Activated naive CD4-positive, alpha-beta T cell (primary cell): ENCODE measurements at places on chromosomes 13 and 19.

GRCh38 chr13:31545616-31546015 lies 193.7 kb upstream of the RXFP2 start:
- no peak for DNase-seq

- DNase-seq = no peak
Measured at GRCh38 chr13:37192956-37193355, 87.5 kb upstream of the CSNK1A1L start.

DNA sequence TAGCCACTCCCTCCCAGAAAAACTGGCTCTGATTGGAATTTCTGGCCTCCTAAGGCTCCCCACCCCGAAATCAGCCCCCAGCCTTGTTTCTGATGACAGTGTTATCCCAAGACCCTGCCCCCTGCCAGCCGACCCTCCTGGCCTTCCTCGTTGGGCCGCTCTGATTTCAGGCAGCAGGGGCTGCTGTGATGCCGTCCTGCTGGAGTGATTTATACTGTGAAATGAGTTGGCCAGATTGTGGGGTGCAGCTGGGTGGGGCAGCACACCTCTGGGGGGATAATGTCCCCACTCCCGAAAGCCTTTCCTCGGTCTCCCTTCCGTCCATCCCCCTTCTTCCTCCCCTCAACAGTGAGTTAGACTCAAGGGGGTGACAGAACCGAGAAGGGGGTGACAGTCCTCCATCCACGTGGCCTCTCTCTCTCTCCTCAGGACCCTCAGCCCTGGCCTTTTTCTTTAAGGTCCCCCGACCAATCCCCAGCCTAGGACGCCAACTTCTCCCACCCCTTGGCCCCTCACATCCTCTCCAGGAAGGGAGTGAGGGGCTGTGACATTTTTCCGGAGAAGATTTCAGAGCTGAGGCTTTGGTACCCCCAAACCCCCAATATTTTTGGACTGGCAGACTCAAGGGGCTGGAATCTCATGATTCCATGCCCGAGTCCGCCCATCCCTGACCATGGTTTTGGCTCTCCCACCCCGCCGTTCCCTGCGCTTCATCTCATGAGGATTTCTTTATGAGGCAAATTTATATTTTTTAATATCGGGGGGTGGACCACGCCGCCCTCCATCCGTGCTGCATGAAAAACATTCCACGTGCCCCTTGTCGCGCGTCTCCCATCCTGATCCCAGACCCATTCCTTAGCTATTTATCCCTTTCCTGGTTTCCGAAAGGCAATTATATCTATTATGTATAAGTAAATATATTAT lies 6.1 kb downstream of the FOSB start:
- no peak for DNase-seq

DNA sequence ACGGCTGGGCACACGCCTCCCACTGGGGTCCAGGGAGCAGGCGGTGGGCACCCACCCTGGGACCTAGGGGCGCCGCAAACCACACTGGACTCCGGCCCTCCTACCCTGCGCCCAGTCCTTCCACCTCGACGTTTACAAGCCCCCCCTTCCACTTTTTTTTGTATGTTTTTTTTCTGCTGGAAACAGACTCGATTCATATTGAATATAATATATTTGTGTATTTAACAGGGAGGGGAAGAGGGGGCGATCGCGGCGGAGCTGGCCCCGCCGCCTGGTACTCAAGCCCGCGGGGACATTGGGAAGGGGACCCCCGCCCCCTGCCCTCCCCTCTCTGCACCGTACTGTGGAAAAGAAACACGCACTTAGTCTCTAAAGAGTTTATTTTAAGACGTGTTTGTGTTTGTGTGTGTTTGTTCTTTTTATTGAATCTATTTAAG lies 1.6 kb downstream of the JUNB start:
- peak; percentile 50 for DNase-seq

GRCh38 chr19:17054746-17055145 lies 20.5 kb downstream of the HAUS8 start:
- no peak for DNase-seq

DNA sequence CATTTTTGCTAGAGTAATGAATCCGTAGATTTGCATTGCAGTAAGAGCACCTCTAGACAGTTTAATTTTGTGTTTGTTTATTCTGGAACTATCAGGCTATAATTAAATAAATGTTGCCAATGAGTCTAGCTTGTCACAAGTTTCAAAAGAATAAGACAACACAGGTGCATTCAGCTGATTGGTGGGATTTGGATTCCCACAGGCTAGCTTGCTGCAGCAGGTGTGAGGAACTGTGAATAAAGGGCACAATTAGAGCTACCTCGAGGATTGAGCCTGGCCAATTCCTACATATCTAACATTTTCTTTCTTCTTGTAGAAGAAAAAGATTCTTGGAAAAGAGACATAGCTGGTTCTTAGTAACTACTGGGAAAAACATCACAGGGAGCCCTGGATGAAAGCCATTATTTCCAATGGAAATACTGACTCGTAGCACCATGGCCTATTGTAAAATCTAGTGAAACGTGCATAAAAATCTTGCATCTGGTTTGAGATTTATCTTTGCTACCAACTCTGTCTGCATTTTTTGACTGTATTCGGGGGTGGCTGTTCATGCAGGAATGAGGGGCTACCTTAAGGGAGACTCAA lies 360.9 kb downstream of the FGF9 start:
- DNase-seq = no peak

DNA sequence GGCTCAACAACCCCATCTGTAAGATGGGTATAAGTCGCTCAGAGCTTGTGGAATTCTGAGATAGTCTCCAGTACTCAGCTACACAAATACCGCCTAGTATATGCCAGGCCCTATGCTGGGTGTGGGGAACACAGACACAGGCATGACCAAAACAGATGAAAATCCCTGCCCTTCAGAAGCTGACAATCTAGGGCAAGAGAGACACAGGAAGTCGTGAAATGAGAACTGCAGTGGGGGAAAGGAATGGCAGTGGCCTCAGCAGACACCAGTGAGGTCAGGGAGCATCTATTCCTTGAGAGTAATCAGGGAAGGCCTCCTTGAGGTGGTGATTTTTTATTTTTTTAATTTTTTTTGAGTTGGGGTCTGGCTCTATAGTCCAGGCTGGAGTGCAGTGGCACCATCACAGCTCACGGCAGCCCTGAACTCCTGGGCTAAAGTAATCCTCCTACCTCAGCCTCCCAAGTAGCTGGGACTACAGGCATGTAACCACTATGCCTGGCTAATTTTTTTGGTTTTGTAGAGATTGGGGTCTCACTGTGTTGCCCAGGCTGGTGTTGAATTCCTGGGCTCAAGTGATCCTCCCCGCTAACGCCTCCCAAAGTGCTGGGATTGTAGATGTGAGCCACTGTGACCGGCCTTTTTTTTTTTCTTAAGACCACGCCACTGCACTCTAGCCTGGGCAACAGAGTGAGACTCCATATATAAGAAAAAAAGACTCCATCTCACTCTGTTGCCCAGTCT lies 3.2 kb downstream of the TMIGD2 start:
- DNase-seq = no peak

- DNase-seq = no peak
Measured at GRCh38 chr19:13262450-13262849, 112.2 kb downstream of the IER2 start.

- DNase-seq = no peak
Measured at GRCh38 chr13:48142436-48142835, 47.5 kb upstream of the MED4 start.

GRCh38 chr13:30846311-30846710 lies 59.8 kb upstream of the MEDAG start:
- no peak for DNase-seq

DNA sequence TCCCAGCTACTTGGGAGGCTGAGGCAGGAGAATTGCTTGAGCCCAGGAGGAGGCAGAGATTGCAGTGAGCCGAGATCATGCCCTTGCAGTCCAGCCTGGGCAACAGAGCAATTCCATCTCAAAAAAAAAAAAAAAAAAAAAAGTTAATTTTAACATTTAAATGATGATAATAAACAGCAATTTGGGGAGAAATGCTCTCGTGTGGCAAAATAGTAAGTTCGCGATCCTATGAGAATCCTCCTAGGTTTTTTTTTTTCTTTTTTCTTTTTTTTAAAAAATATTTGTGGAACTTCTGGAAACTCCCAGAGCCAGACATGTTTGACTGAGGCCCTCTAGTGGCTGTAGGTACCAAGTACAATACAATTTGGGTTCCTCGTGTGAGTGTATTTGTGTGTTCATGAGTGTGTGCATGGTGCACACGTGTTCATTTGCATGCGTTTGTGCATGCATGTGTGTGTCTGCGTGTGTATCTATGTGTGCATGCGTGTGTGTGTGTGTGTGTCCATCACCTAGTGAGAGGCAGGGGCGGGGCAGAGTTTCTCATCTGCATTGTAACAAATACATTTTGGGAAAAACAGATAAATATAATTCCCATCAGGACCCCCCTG lies 31.2 kb downstream of the TMPRSS9 start:
- DNase-seq = no peak

DNA sequence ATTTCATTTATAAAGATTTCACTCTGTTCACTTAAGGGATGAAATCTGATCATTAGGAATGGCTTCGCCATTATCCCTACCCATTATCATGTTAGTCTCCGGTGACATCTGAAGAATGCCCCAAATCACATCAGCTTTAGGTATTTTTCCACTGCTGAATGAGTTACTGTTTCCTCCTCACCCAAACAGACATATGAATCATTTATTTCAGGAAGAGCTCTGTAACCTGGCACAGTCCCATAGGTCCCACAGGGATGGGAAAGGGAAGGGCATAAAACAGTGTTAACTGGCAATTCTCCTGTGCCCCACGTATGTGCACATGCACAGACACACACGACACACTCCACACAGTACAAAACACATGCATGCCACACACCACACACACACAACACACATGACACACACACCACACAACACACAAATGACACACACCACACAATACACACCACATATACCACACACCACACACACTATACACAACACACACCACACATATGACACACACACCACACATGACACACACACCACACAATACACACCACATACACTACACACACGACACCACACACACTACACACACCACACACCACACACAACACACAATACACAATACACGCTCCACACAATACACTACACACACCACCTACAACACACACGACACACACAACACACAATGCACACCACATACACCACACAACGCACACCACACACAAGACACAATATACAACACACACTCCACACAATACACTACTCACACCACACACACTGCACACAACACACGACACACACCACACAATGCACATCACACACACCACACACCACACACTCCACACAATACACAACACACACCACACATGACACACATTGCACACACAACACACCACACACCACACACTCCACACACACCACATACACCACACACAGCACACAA lies 15.4 kb downstream of the TMEM255B start:
- DNase-seq = no peak

DNA sequence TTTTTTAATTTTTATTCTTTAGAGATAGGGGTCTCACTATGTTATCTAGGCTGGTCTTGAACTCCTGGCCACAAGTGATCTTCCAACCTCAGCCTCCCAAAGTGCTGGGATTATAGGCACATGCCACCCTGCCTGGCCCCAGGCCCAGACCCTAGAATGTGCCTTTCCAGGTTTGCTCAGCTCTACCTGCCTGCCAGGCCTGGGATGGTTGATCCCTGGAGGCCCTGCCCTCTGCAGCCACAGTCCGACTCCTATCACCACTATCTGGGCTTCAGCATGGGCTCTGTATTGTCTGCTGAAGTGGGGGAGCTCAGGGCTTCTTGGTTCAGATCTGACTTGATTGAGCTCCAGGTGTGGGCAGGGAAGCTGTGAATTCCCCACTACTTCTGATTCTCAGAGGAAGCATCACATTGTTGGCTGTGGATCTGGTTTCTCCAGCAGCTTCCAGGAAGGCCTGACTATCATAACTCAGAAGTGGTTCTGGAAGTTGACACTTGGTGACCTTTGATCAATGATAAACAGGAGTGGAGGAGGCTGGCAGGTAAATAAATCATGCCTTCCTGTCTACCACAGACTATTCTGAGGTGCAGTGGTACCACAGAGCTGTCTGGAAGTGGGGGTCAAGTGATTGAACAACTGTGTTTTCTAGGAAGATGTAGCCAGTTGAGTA lies 71.9 kb downstream of the OLFM4 start:
- no peak for DNase-seq

DNA sequence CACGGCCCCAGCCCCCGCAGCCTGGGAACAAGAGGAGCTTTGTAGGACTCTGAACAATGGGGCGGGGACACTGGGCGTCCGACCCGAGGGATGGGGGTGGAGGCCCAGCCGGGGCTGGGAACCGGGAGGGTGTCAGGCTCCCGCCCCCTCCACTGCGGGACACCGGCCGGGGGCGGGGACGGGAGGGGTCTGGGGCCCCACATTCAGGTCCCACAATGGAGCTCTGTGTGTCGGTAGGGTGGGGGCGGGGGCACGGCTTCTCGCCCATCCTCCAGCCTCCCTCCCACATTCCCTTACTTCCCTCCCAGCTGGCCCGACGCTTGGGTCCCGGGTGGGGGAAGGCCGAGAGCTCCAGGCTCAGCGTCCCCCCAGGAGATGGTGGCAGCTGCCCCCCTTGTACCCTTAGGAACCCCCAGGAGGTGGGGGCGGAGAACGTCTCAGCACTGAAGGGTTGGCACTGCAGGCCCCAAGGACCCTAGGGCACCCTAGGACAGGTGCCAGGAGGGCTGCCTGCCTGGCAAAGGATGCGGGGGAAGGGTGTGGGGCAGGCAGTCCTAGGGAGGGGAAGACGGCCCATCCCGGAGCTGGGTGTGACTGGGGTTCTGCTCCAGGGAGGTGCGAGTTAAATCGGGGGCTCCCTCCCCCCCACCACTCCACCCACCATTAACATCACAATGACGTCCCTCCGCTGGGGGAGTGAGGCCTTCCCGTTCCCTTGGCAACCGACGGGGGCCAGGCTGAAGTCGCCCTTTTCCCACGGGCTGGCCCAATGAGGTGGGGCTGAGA lies 5.3 kb downstream of the TTYH1 start:
- DNase-seq = no peak

DNA sequence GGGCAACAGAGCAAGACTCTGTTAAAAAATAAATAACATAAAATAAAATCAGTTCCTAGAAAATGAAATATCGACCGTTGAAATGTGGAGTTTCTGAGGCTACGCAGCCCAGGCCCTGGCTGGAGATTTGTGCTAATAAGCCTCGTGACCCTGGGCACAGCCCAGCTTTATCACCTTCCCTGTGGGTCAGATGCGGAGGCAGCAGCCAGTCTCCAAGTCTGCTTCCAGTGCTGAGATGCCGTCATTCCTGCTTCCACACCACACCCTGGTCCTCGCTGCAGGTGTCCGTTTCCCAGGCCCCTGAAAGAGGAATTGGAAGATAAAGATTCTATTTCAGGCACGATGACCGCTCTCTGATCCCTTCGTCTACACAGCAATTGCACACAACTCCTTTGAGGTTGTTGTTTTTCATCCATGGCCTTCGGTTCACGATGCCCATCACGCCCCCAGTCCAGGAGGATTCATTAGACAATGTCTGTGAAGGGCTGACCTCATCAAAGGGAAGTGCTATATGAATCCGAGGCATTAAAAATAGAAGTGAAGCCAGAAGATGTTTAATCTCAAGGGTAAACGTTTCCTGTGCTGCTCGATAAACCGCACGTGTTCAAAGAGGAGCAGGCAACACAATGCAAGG lies 48.3 kb upstream of the ATP11A start:
- no peak for DNase-seq
